ENCODE measurements at places on chromosomes 5 and 9.

DNA sequence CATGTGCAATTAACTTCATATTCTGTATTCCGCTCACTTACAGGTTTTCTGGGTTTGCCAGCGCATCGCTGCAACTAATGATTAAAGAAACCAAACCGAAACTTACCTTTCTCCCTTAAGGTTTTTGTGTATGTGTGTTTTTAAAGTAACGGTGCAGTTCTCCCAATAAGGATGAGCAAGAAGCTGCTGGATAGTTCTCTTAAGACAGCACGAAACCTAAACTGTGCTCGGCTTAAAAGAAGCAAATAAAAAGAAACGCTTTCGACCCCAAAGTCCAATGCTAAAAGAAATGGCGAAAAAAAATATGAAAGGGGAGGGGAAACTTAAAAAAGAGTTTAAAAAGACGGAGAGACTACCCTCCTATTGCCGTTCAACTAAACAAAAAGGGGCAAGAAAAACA lies 340 bp downstream of the ELAVL2 start:
- no peak for DNase-seq

DNA sequence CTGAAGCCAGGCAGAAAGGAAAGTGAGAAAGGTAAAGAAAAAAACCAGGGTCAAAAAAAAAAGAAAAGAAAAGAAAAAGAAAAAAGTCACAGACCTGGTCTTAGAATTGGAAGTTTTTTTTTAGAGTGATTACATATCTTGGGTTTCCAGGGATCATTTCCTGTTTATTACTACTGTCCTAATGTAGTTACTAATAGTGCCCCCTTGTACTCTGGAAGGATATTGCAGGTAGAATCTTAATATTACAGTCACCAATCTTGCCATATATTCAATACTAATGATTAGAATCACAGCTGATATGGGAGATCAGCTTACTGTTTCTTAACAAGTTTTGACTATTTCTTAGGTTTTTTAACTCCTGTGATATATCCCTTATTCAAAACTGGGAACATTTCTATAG lies 543.2 kb upstream of the CDH6 start:
- DNase-seq: no peak

DNA sequence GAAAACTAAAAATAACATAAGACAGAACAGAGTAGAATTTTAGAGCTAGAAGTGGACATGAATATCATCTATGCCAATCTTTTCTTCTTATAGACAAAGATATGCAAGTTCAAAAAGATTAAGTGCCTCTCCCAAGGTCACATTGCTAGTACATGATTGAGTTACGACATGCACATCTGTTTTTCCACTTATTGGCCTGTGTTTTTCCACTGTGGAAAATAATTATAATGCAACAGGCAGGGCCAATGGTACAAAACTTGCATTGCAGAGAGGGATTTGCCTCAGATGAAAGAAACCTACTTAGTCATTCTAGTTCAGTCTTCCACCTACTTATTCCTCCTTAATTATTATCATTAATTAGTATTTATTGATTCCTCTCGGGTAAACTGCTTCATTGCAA lies 407.8 kb upstream of the SGCD start:
- no peak for DNase-seq

- DNase-seq: no peak
Measured at GRCh38 chr5:159186319-159186718, 23.0 kb downstream of the RNF145 start.

DNA sequence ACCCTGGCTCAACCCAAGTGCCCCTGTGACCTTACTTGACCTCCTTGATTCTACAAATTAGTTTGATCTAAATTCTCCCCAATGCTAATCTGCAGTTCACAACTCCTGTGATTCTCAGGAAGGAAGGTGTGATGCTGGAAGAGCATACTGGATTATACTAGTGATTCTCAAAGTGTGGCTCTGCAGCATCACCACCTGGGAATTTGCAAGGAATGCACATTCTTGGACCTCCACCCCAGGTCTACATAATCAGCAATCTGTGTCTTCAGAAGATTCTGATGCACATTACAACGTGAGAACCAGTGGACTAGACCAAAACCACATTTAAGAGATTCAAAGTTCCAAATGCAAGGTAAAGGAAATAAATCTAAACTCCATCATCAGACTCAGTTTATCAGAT lies 198.6 kb downstream of the AGTPBP1 start:
- no peak for DNase-seq

DNA sequence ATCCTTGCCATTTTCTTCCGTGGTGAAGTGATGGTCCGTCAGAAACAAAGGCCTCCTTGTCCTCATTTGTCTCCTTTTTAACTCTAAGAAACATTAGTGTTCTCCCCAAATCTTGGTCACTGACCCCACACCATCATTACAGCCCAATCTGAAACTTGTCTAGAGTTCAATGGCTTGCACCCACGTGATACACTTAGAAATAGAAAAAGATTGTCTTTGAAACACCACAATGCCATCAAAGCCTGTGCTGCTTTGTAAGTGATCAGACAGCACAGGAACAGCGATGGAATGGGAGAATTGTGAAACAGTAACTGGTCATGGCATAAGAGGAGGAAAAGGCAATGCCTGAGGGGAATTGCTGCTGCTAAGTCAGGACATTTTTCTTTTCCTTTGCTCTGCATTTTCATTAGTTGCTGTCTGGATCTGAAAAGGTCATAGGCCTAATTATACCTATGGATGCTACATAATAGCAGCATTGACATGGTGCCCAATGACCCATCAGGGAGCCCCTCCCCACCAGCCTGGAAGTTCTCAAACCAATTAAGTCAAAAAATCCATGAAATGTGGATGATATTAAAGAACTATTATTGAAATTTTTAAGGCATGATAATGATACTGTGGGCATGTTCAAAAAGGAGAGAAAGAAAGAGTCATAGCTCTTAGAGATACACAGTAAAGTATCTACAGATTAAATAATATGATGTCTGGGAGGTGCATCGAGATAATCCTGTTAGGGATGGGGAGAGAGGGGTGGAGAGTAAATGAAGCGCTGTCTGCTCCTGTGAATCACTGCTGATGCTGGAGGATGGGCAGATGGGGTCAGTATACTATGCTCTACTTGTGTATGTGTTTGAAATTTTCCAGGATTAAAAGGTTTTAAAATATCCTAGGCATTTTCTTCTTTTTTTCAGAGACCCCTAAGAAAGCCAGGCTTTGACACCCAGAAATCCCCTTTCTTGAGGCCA lies 83.6 kb downstream of the ENC1 start:
- DNase-seq: no peak

DNA sequence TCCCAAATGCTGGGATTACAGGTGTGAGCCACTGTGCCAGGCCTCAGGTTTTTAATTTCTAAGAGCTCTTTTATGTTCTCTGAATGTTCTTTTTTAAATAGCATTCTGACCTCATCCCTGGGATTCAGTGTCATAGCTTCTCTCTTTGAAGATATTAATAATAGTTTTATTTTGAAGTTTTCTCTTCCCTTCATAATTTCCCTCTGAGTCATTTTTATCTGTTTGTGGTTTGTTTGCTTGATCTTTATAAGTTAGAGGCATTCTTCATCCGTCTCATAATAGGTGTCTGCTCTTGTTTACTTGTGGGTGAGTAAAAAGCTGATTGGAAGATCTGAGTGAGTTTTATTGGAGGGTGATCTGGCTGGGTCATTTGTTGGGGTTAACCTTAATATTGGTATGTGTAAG lies 12.5 kb upstream of the MAMDC2 start:
- no peak for DNase-seq

DNA sequence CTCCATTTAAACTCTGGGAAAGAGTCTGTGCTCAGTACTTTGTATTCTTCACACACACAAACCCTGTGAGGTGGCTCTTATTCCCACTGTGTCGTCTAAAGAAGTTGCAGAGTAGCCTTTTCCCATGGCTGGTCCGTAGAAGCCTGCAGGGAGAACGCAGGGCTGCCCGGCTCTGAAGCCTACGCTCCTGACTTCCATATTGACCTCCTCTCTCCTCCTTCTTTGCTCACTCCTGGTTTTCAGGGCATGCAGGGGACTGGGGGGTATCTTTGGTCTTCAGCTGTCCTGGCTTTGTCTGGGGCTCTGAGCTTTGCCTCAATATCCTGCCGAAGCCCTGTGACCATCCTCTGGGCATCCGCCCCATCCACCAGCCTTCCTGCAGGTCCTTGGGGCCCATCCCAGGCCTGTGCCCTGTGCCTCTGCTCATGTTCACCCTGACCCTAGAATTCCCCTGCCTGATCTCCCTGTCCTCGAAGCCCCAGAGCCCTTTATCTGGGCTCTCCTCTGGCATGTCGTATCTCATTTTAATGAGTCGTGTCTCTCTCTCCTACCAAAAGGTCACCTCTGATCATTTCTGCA lies 83.8 kb upstream of the FSTL4 start:
- no peak for DNase-seq

DNA sequence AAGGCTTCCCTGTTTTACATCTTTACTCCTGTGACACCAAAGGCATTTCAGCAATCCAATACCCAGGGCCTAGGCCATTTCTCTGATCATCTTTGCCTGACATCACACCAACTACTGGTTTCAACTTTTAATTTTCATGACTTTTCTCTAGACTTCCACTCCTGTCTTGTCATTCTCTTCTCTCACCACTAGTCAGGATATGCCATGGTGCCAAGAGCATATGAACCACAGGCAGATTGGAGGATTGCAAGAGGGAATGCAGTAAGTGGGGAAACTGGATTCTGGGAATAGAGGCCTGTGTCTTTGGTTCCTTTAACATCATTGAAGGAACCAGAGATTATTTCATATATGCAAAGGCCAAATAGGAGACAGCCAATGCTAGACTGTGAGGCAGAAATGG lies 69.3 kb downstream of the ANKRD31 start:
- DNase-seq: no peak

GRCh38 chr5:94682814-94683520 lies 64.5 kb downstream of the SLF1 start:
- DNase-seq: no peak

DNA sequence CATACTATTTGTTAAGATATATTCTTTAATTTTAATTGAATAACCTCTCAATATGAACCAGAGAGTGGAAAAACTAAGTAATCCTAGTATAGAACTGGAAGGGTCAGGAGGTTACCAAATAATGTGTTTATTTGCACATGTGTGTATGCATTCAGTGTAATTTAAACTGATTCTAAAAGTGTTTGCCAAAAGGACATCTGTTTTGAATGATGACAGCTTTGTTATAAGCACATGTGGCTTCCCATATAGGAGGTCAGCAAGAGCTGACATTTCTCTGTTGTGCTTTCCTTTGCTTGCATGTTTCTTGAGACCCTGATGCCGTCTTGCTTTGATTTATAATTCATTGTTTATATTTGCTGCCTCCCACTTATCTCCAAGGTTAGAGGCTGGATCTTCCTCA lies 383.4 kb downstream of the BRINP1 start:
- DNase-seq: no peak

- DNase-seq: no peak
Measured at GRCh38 chr9:33048054-33048465, 23.0 kb downstream of the DNAJA1 start.

DNA sequence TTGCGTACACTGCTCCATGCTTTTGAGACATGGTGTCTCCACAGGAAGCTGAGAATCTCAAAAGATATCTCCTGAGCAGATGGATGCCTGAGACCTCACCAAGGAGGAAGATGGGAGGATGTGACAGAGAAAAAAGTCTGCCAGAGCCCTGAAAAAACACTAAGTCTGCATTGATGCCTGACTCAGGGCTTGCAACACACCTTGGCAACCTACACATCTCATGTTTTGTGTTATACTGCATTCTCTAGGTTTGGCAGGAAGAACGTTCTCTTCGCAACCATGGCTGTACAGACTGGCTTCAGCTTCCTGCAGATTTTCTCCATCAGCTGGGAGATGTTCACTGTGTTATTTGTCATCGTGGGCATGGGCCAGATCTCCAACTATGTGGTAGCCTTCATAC lies 19.2 kb downstream of the SLC22A4 start:
- DNase-seq: no peak

- no peak for DNase-seq
Measured at GRCh38 chr9:73807952-73808351, 656.3 kb downstream of the ANXA1 start.

- no peak for DNase-seq
Measured at GRCh38 chr5:139693676-139694364, 45.7 kb downstream of the CXXC5 start.

GRCh38 chr9:134100040-134100439 lies 32.2 kb upstream of the BRD3 start:
- no peak for DNase-seq

- DNase-seq: no peak
Measured at GRCh38 chr5:17180864-17181723, 36.3 kb upstream of the BASP1 start.

GRCh38 chr9:86674487-86674886 lies 272.8 kb downstream of the GAS1 start:
- DNase-seq: no peak

- no peak for DNase-seq
Measured at GRCh38 chr5:102891175-102891574, 136.1 kb downstream of the PAM start.

DNA sequence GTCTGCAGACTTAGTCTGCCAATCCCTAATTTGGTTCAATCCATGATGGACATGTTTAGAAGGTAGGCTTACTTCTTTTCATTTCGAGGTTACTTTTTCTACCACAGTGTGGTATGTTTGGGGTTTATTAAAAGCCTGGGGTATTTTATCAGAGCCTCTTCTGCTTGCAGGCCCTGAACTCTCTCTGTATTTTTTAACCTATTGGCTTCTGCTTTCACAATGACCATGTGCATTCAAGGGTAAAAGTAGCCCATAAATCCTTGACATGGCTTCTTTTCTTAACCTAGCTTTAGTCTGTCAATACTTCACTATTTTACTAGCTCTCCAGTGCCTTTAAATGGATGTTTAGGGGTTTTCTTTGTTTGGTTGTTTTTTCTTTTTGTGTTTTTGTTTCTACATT lies 286.6 kb downstream of the FER start:
- DNase-seq: no peak

GRCh38 chr9:135418161-135418560 lies 61.4 kb upstream of the PPP1R26 start:
- DNase-seq: no peak

DNA sequence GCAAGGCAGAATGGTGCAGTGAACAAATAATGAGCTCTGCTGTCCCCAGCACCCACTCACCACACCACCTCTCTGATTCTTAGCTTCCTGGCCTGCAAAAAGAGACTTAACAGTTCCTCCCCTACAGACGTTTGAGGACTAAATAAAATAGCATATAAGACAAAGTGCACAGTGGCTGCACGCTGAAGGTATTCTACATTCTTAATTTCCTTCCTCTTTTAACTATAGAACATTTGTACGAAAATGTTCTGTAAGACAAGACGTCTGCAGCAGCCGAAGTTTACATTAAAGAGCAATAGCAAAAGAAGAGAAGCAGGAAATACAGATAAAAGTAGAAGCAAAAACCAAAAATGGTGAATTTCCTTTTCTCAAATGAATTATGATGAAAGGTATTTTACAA lies 15.7 kb downstream of the FBN2 start:
- DNase-seq: no peak

DNA sequence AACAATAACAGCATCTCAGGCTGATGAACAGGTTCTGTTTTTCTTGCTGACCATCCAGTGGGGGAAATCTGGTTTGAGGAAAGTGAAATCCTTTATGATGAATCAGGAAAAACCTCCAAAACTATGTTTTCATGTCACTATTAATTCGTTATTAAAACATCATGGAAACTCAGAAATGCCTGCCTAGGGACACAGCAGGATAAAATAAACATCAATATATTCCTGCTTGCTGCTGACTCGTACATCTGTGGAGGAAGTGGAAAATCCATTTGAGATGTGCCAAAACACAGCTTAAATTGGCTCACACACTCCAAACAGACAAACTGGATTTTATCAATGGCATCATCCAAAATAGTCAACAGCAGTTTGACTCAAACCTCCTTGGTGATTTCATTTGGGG lies 53.0 kb downstream of the TEK start:
- DNase-seq: no peak

- DNase-seq: no peak
Measured at GRCh38 chr5:65474130-65474711, 7.5 kb downstream of the ADAMTS6 start.
